Mesenchymal stem cell (in vitro differentiated cells and primary cell): ENCODE measurements at places on chromosomes 5 and 9.
A peak's percentile ranks its signal among the peaks of the same experiment; 100 is the strongest.

DNA sequence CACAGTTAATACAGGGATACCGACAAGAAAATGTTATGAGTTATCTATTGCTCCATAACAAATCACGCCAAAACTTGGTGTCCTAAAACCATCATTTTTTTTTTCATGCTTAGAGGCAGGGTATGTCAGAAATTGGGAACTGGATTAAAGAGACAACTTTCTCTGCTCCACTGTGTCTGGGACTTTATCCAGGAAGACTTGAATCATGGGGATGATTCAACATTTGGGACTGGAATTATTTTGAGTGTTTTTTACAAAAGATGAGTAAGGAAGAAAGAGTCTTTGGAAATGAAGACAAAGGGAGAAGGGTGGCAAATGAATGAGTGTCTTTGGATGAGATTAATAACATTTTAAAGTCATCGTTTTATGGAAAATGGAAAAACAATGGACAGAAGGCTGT is 1883.7 kb upstream of the C9orf72 start:
- DNase-seq = peak; percentile 11

GRCh38 chr5:5141625-5142525 is 1.7 kb downstream of the ADAMTS16 start:
- DNase-seq = peak; percentile 61

DNA sequence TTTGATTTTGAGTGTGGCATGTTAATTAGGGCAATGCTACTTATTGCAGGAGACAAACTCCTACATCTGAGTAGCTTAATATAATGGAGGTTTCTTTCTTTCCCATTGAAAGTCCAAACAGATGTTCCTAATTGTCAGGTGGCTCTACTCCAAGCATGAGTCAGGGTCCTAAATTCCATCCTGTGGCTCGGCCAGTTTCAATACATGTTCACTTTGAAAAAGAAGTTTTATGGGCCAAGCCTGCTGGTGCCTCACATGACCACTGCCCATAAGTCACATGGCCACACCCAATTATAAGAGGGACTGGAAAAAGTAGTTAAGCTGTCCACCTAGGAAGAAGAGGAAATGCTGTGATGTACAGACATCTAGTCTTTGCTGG is 170.4 kb downstream of the ARRDC3 start:
- DNase-seq = peak; percentile 53

GRCh38 chr5:136016945-136017530 is 11.8 kb upstream of the TGFBI start:
- peak; percentile 51 for DNase-seq
